ENCODE measurements at places on chromosomes 1 and 21.

GRCh38 chr21:37749132-37749531 lies 167.1 kb downstream of the KCNJ6 start:
- DNase-seq = no peak

DNA sequence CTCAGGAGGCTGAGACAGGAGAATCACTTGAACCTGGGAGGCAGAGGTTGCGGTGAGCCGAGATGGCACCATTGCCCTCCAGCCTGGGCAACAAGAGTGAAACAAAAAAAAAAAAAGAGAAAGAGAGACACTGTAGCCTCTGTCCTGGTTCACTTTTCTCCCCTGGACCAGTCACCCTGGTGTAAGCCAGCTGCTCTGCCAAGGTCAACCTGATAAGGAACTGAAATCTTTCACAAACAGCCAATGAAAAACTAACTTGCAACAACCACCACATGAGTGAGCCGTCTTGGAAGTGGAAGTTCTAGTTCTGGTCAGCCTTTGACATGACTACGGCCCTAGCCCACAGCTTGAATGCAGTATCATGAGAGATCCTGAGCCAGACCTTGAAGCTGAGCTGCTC lies 36.8 kb upstream of the CXADR start:
- DNase-seq = peak; percentile 92

GRCh38 chr1:85296980-85297379 lies 20.5 kb upstream of the BCL10 start:
- DNase-seq = no peak

DNA sequence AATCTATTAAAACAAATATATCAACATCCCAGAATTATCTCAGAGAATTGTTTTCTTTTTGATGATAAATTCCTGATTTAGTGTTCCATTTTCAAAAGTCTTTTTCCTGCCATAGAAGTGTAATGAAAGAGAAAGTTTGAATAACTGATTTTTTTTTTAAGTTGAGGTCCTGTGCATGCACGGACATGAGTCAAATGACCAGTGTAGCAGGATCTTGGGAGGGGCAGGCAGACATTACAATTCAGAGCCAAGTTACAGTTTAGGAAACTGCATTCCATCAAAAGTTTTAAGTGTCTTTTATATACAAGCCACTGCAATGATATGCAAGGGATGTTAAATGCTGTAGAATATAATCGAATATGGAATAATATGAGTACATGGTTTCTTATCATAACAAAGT lies 227.5 kb downstream of the HMCN1 start:
- no peak for DNase-seq

DNA sequence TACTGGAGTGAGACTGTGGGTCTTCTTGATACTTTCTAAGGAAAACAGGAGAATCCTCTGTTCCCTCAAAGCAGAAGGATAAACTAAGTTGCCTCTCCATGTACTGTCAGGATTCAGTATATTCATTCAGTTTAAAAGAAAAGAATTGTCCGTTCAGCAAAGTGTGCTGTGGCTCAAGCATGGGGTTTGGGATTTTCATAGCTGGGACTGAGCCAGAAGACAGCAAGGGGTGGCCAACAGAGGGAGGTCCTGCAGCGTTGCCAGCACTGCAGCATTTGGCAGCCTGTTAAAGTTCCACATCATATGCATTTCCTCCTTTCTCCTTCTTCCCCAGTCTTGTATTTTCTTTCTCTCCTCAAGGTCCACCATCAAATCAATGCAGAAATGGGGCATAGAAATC lies 75.1 kb downstream of the DTL start:
- DNase-seq = no peak

DNA sequence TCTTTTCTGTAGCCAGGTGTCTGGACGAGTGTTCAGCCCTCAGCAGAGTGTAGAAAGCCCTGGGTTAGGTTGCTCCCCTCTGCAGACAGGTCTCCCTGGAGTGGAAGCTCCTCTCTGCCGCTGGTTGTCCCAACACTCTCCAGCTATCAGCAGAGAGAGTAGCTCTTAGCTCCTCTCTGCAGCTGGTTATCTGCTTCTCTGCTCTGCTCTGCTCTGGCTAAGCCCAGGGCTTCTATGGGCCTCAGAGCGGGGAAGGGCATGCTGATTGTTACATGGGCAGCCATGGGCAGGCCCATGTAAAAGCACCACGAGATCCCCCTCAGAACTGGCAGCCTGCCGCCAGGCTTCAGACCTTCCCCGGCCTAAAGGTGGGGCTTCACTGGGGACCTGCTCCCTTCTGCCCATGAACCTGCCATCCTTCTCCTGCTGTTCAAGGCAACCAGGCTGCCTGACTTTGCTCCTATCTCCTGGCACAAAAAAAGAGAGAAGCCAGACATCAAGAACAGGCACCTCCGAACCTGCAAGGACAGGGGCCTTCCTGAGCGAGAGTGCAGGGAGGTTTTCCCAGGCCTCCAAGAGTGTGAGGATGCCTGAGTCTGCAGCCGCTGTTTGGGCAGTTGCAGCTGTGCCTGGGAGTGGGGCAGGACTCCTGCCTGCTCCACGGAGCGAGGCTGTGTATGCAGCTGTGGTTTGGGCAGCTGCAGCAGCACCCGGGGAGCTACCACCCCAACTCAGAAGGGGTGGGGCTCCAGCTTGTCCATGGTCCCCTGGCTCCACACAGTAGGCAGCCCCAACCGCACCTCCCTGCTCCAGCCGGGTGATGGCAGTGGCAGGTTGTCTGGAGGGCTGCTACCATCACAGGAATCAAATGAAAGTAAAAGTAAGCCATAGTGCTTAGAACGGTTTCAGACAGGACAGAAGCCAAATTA lies 973.7 kb downstream of the LTN1 start:
- no peak for DNase-seq

DNA sequence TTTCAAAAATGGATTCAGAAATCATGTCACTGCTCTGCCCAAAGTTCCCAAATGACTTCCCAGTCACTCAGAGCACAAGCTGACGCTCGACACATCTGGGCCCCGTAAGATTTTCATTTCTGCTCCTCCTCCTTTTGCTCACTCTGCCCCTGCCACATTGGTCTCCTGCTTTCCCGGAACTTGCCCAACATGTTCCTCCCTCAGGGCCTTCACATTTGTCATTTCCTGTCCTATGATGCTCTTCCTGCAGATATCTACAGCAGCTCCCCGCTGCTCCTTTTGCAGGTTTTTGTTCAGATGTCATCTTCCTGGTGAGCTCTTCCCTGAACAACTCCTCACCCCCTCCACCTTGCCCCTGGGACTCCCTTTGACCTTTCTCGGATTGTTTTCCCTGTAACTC lies 58.5 kb upstream of the IVNS1ABP start:
- peak; percentile 12 for DNase-seq

GRCh38 chr1:168845140-168845539 lies 116.1 kb upstream of the DPT start:
- no peak for DNase-seq

- no peak for DNase-seq
These were observed 66.3 kb downstream of the SLC27A3 start for GRCh38 chr1:153841463-153841994.

- DNase-seq = no peak
These were observed 5.3 kb downstream of the CHD1L start for GRCh38 chr1:147247656-147248238.

GRCh38 chr1:166974647-166975345 lies 544 bp downstream of the ILDR2 start:
- DNase-seq = no peak

DNA sequence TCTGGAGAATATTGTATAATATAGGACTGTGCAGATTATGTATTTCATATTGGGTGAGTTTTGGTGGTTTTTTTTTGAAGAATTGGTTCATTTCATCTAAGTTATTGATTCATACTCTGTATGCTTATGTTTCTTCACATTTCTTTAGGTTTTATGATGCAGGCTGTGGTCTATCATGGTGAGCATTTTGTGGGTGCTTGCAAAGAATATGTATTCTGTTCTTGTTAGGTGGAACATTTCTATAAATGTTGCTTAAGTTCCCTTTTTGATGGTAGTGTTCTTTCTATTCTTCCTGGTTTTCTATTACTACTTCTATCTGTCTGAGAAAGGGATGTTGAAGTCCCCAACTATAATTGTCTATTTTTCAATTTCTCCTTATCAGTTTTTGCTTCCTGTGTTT lies 42.6 kb downstream of the PKN2 start:
- DNase-seq = peak; percentile 77

DNA sequence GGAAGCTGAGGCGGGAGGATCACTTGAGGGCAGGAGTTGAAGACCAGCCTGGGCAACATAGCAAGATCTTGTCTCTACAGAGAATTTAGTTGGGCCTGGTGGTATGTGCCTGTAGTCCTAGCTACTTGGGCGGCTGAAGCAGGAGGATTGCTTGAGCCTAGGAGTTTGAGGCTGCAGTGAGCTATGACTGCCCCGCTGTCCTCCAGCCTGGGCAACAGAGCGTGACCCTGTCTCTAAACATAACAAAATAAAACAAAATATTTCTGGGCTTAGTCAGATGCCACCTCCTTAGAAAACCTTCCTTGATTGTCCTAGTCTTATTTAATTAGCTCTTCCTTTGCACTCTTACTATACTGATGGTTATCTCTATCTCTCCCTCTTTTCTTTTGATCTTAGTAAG lies 8.5 kb downstream of the TGFB2 start:
- no peak for DNase-seq

GRCh38 chr1:26998429-26999300 lies 5.2 kb downstream of the TRNP1 start:
- no peak for DNase-seq

GRCh38 chr21:14875704-14876523 lies 188.9 kb downstream of the NRIP1 start:
- peak; percentile 30 for DNase-seq

- DNase-seq = no peak
These were observed 12.6 kb downstream of the MEGF6 start for GRCh38 chr1:3598522-3599285.

GRCh38 chr1:84103197-84103992 lies 40.7 kb upstream of the PRKACB start:
- peak; percentile 56 for DNase-seq

DNA sequence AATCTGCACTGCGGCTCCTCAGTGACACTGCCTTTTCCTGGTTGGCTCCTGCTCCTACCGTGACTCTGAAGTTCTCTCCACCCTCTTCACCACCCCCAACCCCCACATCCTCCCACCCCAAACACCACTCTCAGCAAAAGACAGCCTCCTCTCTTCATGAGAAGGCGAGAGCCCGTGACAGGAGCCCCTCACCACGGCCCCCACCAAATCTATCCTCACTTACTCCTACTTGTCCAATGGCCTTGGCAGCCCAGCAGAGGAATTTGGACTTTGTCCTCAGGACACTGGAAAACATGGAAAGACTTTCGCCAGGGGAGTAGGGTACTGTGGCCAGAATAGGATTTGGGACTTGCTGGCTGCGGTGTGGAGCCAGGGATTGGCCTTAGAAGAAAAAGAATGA lies 6.9 kb downstream of the TMEM125 start:
- no peak for DNase-seq

DNA sequence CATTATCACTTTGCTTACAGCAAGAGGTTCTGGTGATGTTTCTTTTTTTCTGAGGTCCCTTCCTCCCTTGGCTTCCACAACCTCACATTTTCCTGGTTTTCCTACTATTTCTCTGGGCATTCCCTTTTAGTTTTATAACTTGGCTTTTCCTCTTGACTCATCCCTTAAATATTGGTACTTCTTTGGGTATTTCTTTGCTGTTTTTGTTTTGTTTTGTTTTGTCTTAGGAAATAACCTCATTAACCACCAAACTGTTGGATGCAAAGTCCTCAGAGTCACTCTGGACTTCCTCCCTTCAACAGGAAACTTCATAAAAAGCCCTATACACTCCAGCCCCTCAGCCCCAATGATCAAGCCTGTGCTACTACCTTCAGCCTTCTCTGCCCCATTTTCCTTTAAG lies 211.1 kb downstream of the DUSP10 start:
- DNase-seq = no peak

- no peak for DNase-seq
These were observed 40.2 kb downstream of the PIK3CD start for GRCh38 chr1:9691691-9692090.

DNA sequence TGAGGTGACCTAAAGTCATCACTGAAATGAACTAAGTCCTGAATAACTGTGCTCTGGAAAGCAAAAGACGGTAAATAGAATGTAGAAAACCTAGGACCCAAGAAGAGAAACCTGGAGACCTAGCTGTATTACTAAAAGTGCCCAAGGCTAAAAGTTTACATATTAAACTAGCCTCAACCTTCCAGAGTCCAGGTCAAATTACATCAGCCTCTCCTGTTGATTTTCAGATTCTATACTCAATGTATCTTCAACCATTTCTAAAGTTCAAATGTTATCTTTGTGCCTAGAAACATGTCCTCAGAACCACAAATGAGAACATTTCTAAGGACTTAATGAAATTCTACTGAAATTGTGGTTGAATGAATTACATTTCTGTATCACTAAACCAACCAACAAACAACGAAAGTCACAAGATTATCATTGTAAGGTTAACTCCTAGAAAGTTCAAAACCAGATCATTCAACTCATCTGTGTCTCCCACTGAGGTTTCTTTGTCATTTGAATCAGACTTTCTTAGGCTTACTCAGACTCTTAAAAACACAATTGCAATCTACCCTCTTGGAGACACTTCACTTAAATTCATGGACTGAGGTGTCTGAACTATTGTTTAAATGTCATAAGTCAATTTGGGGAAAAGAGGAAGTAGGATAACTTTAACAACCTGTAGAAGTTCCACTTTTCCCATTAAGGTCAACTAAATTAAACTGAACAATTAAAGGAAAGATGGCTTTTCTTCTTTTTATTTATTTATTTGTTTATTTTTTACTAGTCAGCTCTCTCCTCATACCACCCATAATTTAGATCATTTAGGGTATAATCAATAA lies 207.7 kb downstream of the BARHL2 start:
- DNase-seq = no peak

GRCh38 chr21:39867198-39867650 lies at the start of gene PCP4:
PCP4 (plus strand) TSS chr21:39867438; CDS start chr21:39867502, 64 bp downstream.
- DNase-seq = peak; percentile 5

DNA sequence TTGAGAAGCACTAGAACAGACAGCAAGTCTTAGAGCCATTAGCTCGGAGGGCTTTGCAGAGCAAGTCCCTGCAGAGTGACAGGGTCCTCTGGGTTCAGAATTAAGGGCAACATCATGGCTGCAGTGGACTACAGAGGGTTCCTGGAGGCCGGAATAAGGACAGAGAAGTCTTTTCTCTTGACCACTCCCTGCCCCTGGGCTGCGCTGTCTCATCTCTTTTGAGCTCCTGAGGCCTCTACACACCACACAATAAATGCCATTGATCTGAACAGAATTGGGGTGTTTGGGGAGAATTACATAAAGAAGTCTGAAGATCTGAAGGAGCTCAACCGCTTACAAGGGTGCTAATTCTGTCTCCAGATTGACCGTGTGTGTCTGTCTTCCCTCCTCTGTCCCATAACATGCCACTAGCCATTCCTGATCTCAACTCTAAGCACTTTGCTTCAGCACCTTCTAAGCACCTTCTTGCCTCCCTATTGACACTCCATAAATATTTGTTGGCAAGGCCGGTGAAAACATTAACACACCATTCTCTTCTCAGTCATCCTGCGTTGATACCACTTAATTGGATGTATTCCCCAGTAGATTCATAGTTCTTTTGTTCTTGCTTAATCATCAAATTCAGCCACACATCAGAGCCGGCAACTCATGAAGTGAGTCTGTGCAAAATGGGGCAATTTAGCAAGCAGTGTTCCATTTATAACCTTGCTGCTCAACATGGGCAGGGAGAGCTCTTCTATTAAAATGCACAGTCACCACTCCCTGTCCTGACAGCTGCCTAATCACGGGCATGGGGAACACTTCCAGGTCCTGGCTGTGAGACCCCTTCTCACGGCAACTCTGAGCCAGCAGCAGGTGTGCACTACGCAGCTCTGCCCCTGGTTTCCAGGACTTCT lies 49.7 kb downstream of the NMNAT2 start:
- DNase-seq = no peak

Data from MV-4-11 (cell line).